ENCODE measurements at places on chromosomes 4 and X. TPM values are rescaled to one million over a fixed set of nuclear protein-coding genes. Genes with fewer than 3 reads are reported as not detected.

DNA sequence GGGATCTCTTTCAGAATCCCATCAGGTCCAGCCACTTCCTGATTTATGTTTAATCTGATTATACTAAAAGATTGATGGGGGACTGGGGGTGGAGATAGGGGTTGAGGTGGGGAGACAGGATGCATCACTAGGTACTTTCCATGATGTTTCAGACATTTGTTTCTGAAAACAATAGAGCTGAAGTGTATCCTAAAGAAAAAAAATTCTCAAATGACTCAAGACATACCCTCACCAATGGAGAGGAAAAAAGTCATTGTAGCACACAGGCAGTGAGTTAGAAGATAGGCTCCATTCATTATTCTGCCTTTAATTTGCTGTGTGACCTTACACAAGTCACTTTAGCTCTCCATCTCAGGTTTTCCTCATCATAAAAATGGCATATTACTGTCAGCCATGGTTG lies 33.1 kb downstream of the LHFPL1 start:
- no peak for DNase-seq

- no peak for DNase-seq
These were observed 166.5 kb upstream of the SPRY1 start for GRCh38 chr4:123230061-123230460.

DNA sequence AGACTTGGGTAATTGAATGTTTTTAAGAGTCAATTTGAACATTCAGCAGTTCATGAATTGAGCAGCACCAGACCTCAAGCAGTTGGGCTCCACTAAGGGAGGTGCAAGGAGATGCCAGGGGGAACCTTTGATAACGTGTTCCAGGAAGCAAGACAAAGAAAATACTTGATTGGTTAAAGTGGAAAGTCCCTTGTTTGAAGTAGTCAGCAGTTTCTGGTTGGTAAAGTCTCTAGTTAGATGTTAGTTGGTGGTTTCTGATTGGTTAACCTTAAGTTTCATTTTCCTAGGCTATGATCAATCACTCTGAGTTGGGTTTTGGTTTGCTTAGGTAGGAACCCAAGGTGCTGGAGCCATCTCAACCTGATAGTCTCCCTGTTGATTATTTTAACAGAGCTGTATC lies 4.0 kb downstream of the HERC6 start:
- DNase-seq = no peak

DNA sequence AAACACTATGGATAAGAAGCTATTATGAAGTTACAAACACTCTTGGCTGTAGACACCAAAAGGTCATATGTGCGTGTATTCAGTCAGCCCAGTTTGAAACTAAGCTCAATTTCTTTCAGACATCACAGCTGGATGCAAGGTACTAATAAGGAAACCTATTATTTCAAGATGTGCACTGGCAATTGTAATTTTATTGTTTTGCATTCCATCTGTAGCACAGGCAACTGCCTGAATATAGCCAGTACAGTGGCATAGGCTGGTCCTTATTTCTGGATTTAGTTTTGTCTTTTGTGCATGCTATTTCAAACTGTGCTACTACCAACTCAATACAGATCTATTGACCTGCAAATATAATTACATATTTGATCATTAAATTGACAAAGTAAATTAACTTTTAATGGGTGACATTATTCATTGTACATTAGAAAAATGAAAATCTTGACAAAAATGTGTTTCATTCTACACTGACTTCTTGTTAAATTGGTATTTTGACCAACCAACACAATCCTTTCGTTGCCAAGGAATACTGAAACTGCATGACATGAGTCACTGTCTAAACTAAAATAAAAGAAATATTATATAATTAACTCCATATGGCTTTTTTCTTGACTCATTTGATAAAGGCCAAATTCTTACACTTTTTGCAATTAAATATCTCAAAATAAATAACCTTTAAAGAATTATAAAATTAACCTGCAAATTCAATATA lies 594.3 kb upstream of the ADGRL3 start:
- DNase-seq = no peak

DNA sequence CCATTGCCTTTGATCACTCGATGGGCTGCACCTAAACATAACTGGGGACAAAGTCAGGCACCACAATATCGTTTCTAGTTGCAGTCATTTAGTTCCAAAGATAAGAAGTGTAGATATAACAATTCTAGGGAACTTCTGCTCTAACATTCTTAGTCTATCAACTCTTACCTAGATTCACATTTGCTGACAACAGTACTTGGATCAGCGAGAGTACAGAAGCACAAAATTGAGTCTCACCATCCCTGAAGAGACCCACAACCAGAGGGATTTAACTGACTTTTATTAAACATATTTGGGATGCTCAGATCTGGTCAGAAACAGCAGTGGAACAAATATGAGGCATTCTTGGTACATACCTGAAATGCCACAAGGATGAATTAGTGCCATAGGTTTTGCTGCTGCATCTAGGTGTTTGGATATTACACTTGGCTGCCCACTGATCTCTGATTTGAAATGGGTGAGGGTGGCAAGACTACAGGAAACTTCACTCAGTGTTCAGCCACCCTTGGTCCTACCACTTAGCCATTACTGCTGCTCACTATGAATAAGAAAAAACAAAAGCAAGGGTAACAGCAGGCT lies 28.9 kb upstream of the HUWE1 start:
- no peak for DNase-seq

DNA sequence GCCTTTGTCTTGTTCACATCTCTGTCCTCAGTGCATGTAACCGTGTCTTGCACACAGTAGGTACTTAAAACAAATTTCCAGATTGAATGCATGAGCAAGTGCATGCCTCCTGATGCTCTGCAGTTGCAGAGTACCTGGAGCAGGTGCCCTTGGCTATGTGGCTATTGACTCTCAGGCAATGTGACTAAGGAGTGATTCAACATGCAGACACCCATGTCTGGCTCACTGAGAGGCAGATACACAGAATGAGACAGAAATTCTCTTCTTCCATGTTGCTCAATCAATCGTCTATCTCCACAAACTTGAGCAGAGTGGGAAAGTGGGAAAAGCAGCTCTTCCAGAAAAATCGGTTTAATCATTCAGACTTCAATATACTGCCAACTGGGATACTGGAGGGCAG lies 111.0 kb downstream of the CHRDL1 start:
- DNase-seq = no peak

GRCh38 chrX:101265869-101266428 lies 25.2 kb downstream of the TAF7L start:
- no peak for DNase-seq

- no peak for DNase-seq
These were observed 108.0 kb downstream of the SLIT2 start for GRCh38 chr4:20359692-20360091.

Gene GLUD2
- total RNA-seq = 1.6 TPM

Gene AMTN
- total RNA-seq = not detected

Gene TCEAL9
- 28.6 TPM for total RNA-seq

All from cardiac septum (tissue), 1 donor.